DMS79 treated with DMSO at 0.1 percent for 48 hours (cell line): ENCODE measurements at places on chromosomes 16 and 17.

DNA sequence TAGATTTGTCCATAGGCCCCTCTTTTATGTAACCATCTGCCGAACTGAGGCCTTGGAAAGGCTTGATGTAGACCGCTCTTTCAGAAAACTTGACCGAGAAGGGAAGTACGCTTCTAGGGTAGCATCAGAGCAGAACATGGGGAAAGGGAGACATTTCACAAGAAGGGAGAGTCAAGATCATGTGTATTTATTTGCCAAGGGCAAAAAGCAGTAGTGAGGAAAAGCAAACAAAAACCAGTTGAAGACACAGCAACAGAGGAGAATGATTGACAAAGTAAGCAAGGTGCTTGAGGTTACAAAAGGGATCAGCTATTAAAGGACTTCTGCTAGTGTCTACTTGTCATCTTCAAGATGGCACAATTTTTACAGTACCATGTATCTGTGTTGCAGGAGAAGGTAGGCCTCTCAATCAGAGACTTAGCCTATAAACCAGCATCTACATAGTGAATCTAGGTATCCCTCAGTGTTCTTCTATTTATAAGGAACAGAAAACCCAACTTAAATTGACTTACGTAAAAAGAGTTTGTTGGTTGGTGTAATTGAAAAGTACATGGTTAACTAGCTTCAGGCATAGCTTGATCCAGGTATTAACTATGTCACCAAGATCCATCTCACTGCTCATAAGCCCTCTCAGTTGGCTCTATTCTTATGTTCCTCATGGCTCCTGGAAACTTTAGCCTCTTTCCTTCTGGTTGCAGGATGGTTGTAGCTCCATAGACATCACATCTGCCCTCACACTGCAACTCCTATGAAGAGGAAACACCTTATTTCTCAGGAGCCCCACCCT, 288.4 kb downstream of the IRX3 start:
- no peak for DNase-seq

GRCh38 chr17:62085511-62086408, 20.7 kb upstream of the MED13 start:
- DNase-seq, result peak; percentile 33

- no peak for DNase-seq
These were observed 2.5 kb downstream of the PSME3 start for GRCh38 chr17:42835732-42836131.

DNA sequence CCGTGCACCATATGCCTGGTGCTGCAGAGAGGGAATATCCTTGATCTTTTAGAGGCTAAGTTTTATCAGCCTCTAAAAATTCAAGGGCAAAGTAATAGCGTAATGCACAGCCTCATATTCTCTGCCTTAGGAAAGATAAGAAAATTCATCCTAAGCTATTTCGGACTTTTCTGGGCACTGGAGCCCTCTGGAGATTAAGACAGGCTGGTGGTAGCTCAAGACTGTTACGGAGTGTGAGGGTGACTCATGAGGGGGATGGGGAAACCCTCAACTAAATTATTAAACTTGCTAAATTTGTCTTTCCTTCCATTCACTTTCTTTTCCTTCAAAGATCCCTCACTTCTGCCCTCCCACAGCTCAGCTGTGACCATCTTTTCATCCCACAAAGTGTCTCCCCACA, 73.3 kb downstream of the RPH3AL start:
- DNase-seq, result no peak

DNA sequence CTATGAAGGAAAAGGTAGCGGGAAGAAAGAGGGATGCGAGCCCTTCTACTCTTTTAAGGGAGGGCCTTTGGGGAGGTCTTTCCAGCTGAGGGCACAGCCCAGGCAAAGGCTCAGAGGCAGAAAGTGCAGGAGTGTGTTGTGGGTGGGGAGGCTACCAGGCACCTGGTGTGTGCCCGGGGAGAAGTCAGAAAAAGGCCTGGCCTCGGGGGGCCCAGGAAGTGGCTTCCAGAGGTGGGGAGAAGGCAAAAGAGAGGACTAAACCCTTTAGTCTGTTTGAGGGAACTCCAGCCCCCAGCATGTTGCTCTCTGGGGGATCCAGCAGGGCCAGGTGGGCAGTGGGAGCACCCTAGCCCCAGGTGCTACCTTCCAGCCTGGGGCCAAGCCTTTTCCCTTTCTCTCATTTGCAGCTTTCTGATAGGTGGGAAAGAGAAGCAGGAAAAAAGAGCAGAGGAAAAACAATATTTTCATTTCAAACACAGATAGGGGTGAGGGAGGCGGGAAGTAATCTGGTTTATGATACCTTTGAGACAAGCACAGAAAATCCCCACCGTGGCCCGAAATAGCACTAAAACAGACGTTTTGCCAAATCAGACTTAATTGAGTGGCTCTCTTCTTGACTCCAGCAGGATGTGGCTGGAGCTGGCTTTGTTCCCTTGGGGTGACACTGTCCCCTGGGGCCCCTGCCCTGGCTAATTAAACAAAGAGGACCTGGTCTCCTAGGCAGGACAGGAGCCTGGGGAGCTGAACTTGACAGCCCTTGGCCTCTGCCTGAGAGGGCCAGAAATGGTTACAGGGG, 10.4 kb downstream of the RAI1 start:
- no peak for DNase-seq

- no peak for DNase-seq
These were observed 210.6 kb upstream of the CDH5 start for GRCh38 chr16:66155933-66156332.

DNA sequence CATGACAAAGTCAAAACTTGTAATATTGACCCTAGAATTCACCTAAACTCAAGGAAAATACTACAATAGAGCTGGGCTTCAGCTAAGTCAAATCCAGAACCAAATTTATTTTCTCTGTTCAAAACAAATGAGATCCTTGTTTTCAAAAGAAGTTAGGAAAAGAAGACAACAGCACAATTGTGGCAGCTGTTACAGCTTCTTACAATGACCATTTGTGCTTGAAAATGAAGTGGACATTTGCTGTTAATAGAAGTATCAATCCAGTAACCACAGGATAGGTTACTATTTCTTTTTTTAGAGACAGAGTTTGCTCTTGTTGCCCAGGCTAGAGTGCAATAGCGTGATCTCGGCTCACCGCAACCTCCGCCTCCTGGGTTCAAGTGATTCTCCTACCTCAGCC, 44.4 kb downstream of the APPBP2 start:
- no peak for DNase-seq

- no peak for DNase-seq
These were observed 207.7 kb downstream of the SPECC1 start for GRCh38 chr17:20216853-20217252.

GRCh38 chr16:77450790-77451487, 16.1 kb upstream of the ADAMTS18 start:
- DNase-seq, result peak; percentile 88

GRCh38 chr16:5590416-5590815, 492.8 kb upstream of the EEF2KMT start:
- no peak for DNase-seq

DNA sequence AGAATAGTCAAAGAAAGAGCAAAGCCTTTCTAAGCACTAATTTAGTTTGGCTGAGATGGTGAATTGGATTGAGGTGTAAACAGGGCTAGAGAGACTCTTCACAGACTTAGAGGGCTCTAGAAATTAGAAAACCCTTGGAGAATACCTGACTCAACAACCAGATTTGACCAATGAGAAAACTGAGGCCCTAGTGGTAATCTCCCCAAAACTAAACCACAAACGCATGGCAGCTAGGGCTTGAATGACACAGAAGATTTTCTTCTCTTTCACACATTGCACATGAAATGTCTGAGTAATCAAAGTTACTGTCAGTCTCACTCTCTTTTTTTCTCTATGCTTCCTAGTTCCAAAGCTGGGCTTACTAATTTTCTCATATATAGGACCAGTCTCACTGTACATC, 314.5 kb upstream of the KCNJ16 start:
- no peak for DNase-seq

DNA sequence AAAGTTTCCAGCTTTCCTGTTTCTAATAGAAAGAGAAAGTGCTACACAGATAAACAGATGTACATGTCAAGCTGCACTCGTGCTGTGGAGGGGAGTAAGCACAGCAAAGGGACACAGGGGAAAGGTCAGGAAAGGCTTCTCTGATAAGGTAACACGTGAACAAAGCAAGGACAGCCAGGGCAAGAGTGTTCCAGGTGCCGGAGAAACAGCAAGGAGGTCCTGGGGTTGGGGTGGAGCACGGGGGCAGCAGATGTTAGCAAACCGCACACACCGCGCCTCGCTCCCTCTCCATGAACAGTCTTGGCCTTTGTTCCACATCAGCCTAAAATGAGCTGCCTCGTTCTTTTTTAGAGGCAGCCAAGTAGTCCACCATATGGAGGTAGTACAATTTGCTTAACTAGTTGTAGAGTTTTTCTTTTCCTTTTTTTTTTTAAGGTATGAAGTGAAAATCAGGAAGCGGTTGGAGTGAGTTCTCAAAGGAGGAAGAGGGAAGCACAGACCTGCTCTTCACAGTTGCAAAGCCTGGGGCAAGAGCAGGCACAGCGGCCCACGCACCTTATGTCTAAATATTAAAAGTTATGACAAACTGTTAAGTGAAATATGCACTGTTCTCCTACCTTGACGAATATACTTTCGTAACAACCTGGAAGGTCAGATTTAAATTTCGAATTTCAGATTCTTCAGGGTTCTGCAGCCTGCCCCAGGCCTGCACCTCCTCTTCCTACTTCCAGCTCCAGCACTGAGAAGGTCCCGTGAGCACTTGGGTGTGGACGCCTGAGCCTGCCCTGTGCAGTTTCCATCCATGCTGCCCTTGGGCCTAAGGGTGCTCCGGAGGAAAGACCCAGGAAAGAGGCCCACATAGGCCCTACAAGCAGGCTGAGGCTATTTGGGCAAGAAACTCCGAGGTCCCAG, 41.5 kb upstream of the RPH3AL start:
- DNase-seq, result no peak

- DNase-seq, result no peak
These were observed 2.5 kb downstream of the HS3ST2 start for GRCh38 chr16:22816475-22816874.

GRCh38 chr16:34801875-34802274, 1342.5 kb downstream of the TP53TG3F start:
- no peak for DNase-seq

- DNase-seq, result no peak
These were observed 13.8 kb downstream of the JUP start for GRCh38 chr17:41772586-41773189.

DNA sequence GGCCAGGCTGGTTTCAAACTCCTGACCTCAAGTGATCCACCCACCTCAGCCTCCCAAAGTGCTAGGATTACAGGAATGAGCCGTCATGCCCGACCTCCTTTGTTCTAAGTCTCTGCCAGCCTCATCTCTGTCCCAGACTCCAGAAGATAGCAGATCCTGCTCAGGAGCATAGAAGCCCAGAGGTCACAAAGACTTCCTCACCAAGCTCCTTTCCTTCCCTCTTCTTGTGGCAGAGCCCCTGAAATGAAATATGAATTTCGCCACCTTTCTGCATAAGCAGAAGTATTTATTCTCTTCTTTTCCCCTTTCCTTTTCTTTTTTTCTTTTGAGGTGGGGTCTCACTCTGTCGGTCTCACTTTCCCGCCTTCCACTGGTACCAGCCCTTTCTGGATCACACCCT, 11.5 kb upstream of the PIPOX start:
- no peak for DNase-seq

- DNase-seq, result no peak
These were observed 13.9 kb downstream of the BAIAP2 start for GRCh38 chr17:81048827-81049371.

- no peak for DNase-seq
These were observed 106.7 kb downstream of the TTC19 start for GRCh38 chr17:16106161-16106891.

GRCh38 chr17:1673041-1673785, 11.5 kb downstream of the PRPF8 start:
- no peak for DNase-seq

- no peak for DNase-seq
These were observed 27.6 kb upstream of the PITPNA start for GRCh38 chr17:1590029-1590746.

GRCh38 chr17:12927541-12928425, 90.0 kb downstream of the ELAC2 start:
- DNase-seq, result no peak

DNA sequence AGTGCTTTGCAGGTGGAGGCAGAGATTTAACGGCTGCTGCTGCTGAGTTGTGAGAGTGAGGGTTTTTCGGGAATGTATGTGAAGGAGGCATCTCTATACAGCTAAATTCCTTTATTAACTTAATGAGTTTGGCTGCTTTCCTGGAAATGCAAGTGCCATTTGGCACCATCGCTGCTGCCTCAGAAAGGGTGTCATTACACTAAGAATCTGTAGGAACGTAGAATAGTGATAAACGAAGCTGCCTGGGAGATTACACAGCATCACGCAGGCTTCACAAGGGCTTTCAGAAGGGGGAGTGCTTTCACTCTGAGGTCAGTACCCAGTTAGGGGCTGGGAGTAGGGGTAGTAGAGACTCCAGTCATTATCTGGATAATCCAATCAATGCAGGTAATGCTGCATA, 14.1 kb upstream of the NLRP1 start:
- DNase-seq, result no peak

DNA sequence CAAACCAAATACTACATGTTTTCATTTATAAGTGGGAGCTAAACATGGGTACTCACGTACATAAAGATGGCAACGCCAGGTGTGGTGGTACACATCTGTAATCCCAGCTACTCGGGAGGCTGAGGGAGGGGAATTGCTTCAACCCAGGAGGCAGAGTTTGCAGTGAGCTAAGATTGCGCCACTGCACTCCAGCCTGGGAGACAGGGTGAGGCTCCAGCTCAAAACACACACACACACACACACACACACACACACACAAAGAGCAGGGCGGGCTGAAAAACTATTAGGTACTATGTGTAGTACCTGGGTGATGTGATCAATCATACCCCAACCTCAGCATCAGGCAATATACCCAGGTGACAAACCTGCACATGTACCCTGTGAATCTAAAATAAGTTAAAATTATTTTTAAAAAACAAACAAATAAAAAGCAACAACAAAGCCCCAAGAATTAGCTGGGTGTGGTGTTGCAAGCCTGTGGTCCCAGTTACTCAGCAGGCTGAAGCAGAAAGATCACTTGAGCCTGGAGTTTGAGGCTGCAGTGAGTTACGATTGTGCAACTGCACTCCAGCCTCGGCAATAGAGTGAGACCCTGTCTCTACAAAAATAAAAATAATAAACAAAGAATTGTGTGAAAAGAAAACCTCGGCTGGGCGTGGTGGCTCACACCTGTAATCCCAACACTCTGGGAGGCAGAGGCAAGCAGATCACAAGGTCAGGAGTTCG, 11.9 kb upstream of the FAAP100 start:
- DNase-seq, result no peak
